ENCODE measurements at places on chromosomes 3 and 15. TPM values are rescaled to one million over a fixed set of nuclear protein-coding genes. Genes with fewer than 3 reads are reported as not detected.

DNA sequence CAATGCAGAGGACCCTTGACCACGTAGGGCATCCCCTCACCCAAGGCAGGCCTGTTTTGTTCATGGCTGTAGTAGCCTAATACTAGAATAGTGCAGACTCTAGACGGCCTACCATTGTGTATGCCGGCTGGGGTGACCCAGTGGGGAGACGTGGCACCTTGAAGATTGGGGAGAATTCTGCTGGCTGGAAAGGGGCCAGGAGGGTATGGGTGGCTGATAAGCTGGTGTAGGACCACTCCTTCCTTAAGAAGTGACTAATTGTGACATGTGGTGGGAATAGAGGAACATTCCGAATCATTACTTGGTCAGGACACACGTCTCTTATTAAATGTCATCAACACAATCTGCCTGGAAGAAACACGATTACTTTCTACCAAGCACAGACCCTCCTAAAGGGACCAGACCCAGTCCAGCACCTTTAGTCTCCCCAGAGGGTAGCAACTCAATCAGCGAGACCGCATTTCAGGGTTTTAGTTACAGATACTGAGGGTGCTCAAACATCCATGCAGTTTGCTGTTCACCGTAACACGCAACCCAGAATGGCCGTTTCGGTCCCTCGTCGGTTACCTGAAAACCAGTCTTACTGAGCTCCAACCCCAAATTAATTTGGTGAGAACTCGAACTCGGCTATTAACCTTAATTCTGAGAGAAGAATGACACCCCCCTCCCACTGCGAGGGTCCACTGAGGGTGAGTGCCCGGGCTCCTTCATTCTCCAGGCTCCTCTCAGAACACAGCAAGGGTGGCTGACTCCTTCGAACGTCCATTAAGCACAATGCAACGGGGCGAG, 1.6 kb upstream of the KLF13 start:
- peak overlapping the region; percentile 85 for H3K27ac ChIP-seq
- H3K4me3 ChIP-seq: peak overlapping the region; percentile 52
- no peaks in the 10 kb centered on the region for H3K36me3 ChIP-seq
- DNase-seq: no peak
- peaks cover 23% of the 10 kb centered on the region for H3K4me1 ChIP-seq
- no peaks in the 10 kb centered on the region for H3K27me3 ChIP-seq

GRCh38 chr3:39532777-39533176, 65.3 kb downstream of the MOBP start:
- H3K36me3 ChIP-seq: no peaks in the 10 kb centered on the region
- no peak overlapping the region for H3K27ac ChIP-seq
- H3K4me1 ChIP-seq: no peaks in the 10 kb centered on the region

- no peak overlapping the region for H3K27ac ChIP-seq
- H3K4me1 ChIP-seq: peaks cover 28% of the 10 kb centered on the region
- no peak for DNase-seq
- H3K36me3 ChIP-seq: no peaks in the 10 kb centered on the region
Measured at GRCh38 chr3:4514916-4515315, 21.8 kb downstream of the ITPR1 start.

MIX23 gene
- 175 TPM for total RNA-seq

SELENOT gene
- 162 TPM for total RNA-seq

CFAP91 gene
- 0.64 TPM for total RNA-seq

SLCO2A1 gene
- not detected for total RNA-seq
